ENCODE measurements at places on chromosomes 2 and 18. TPM values are rescaled to one million over a fixed set of nuclear protein-coding genes. Genes with fewer than 3 reads are reported as not detected.

- no peak for DNase-seq
Observed at GRCh38 chr2:158779621-158780020, 15.5 kb upstream of the DAPL1 start.

DNA sequence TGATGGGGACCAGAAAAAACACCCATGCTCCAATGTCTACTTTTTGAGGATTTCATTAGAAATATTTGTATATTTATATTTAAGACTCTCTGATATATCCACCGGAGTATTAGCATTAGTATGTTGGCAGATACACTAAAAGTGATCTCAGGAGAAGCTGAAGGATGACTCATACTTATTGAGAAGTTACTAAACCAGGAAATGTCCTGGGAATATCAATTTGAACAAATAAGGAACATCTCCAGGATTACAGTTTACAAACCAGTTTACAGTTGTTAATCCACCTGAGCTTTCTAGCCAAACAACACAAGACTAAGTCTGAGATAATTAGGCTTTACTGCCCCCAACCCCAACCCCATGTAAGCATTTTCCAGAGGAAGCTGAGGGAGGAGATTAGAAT is 16.1 kb upstream of the DPP4 start:
- DNase-seq = no peak

- DNase-seq = peak; percentile 54
Observed at GRCh38 chr18:44887227-44887631, 206.5 kb downstream of the SETBP1 start.

DNA sequence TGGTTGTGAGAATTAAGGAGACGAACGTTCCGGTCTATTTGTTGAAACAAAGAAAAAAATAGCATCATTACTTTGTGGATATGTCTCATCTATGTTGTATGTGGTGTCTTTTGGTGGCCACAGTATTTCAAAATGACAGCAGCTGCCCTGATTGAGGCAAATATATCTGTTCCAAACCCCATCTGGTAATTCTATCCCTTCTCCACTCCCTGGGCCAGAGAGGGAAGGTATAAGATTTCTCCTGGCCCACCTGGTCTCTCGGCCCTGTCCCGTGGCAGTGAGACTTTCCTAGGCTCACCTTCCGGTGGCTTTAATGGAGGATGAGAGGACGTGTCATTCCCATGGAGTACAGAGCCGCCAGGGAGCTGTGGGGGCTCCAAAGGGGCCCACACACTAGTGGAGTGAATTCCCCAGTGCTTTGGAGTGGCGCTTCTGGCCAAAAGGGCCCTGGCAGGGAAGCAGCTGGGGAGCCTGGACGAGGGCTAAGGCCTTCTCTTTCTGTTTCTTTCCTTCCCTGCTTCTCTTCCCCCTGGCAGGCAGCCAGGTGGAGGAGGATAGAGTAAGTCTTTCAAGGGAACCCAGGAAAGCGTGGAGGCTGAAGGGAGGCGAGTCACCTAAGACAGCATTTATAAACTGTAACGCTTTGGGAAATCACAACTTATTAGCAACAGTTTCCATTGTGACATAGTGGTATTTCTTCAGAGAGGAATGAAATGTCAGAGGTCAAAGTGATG is 5.6 kb downstream of the FOSL2 start:
- no peak for DNase-seq

DNA sequence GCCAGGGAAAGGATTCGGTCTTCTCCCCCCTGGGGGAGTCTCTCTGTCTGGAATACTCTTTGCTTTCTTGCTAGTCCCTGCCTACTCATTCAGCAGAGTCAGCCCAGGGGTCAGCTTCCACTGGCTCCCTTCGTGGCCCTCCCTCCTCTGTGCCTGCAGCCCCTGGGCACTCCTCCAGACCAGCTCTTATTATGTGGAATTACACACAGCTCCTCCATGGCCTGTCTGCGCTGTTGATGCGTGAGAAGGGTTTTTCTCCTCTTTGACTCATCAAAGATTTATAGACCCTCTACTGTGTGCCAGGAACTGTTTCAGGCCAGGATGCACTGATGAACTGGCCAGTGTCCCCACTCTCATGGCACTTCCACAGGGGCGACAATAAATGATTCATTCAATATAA is 44.4 kb downstream of the ST8SIA5 start:
- DNase-seq = no peak

DNA sequence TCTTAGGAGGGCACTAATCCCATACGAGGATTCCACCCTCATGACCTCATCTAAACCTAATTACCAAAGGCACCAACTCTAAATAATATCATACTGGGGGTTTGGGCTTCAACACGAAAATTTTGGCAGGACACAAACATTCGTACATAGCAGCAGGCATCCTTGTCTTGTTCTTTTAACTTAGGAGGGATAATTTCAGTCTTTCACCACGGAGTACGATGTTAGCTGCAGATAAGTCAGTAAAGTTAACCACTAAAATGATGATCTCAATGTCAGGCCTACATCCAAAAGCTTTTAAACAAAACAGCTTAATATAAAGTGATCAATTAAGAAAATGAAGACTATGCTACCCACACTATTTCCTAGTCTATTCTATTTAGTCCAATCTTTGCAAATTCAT is 74.9 kb downstream of the ID2 start:
- DNase-seq = no peak

- no peak for DNase-seq
Observed at GRCh38 chr2:155846259-155846658, 486.3 kb downstream of the NR4A2 start.

DNA sequence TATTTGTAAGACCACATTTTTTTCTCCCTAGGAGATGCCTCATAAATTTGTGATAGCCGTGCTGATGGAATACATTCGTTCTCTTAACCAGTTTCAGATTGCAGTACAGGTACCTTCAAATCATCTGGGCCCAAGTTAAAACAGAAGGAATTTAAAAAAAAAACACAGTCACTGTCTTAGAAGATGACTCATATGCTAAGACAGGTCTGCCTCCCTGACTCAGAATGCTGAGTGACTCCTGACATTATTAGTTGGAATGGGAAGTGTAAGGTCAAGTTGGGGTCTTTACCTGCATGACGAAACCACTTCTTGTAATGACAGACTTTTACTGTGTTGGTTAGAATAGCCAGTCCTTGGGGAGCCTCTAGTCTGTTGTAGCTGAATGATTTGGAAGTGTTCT is 26.3 kb downstream of the RMC1 start:
- no peak for DNase-seq

DNA sequence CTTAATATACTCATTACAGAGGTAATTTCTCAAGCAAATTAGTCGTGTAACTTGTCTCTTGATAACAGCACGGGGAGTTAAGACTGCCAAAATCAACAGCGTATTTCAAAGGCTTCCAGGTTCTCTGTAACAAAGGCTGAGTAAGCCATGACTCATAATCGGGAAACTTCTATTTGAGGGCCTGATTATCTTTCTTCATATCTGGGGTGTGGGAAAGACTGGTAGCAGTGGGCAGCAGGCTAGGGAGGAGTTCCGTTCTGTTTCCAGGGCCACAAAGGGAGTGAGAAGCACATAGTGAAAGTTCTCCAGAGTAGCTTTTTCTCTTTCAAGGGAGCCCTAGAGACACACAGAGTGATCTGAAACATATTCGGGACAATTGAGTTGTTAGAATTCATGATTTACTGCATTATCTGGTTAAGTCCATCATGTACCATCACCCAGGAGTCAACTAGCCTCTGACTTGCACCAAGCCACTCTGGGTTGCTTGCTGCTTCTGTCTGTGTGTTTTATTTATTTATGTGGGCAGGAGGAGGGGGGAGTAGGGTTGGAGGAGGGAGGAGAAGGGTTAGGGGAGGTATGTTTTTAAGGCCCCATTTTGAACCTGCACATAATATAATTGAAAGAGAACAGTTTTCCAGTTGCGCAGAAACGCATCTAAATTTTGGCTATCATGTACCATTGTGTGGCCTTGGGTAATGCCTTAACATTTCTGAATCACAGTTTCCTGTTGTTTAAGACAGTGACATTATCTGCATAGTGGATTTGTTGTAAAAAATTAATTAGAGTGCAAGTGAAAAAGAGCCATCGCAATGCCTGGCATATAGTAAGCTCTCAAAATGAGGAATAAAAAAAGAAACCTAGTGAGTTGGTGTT is 80.5 kb upstream of the ITPRID2 start:
- DNase-seq = no peak

DNA sequence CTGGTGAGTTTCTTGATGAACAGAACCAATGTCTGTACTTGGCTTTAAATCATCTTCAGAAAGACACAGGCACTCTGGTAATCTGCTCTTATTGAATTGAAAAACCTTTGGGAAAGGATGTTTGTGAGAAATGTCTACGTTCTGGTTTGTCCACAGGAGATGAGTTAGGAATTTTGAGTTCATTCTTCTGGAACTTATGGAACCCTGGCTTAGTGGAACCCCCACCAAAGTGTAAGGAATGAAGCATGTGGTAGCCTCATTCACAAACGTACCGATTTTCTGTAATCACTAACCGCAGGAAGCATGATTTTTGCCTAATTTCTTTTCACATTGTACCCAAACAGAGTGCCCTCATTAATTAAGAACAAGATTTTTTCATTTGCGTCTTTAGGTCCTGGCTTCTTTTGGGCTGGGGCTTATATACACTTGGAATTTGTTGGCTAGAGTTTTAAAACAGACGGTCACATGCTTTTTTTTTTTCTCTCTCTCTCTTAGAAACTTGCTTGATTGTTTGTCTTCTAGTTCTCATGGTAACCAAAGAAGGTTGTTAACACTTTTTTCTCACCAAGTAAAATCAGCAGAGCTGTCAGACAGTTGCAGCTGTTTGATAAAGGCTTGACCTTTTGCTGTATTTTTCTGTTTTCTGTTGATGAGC is 314.1 kb upstream of the THUMPD2 start:
- DNase-seq = no peak

- DNase-seq = no peak
Observed at GRCh38 chr2:190835303-190835930, 45.2 kb upstream of the GLS start.

The GAL3ST2 gene
- polyA plus RNA-seq = not detected

The LYPD6B gene
- not detected for polyA plus RNA-seq

The POLR1A gene
- 5.1 TPM for polyA plus RNA-seq

The WDCP gene
- polyA plus RNA-seq = 4.4 TPM

The TCF23 gene
- not detected for polyA plus RNA-seq

The DSG2 gene
- polyA plus RNA-seq = 0.54 TPM

The REG3G gene
- not detected for polyA plus RNA-seq

The DNMT3A gene
- polyA plus RNA-seq = 29.0 TPM

Data from naive thymus-derived CD4-positive, alpha-beta T cell (primary cell).